ENCODE measurements at places on chromosomes 3 and 15.
A peak's percentile ranks its signal among the peaks of the same experiment; 100 is the strongest.

DNA sequence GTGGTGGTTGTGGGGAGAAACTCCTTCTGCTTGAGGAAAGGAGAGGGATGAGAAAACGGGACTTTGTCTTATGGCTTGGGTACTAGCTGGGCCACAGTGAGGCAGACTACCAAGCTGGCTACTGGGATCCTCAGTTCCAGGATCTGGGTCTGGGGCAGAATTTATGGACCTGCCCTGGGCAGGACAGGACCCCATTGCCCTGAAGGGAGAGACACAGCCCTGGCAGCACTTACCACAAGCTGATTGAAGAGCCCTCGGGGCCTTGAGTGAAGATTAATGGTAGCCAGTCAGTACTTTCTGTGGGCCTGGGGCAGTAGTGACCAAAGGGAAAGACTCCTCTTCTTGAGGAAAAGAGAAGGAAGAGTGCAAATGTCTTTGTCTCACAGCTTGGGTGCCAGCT, 799.7 kb downstream of the SI start:
- no peak for DNase-seq

GRCh38 chr15:69666441-69666882, 213.8 kb downstream of the RPLP1 start:
- DNase-seq = no peak

DNA sequence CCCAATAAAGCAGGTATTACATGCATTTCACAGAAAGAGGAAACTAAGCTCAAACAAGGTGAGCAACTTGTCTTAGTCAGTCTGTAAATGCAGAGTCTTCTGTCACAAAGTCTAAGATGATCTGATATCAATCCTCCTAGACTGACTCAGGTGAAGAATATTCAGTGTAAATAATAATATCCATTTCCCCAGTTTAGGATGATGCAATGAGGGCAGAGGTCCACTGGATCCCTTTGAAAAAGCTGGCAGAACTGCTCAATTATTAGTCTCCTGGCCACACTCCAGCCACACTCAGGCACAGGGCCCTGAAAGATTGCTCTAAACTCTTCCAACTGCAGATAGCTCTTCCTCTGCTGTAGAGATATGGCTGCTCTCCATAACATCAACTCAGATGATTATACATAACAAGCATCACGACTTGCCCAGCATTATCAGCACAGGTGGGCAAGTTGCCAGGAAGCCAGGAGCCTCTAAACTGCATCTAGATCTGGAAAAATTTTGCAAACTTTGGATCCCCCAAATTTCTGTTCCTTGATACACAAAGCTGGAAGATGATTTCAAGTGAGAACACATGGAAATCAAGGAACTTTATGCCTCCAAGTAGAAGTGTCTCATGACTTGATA, 129.8 kb upstream of the CPNE4 start:
- DNase-seq = no peak

DNA sequence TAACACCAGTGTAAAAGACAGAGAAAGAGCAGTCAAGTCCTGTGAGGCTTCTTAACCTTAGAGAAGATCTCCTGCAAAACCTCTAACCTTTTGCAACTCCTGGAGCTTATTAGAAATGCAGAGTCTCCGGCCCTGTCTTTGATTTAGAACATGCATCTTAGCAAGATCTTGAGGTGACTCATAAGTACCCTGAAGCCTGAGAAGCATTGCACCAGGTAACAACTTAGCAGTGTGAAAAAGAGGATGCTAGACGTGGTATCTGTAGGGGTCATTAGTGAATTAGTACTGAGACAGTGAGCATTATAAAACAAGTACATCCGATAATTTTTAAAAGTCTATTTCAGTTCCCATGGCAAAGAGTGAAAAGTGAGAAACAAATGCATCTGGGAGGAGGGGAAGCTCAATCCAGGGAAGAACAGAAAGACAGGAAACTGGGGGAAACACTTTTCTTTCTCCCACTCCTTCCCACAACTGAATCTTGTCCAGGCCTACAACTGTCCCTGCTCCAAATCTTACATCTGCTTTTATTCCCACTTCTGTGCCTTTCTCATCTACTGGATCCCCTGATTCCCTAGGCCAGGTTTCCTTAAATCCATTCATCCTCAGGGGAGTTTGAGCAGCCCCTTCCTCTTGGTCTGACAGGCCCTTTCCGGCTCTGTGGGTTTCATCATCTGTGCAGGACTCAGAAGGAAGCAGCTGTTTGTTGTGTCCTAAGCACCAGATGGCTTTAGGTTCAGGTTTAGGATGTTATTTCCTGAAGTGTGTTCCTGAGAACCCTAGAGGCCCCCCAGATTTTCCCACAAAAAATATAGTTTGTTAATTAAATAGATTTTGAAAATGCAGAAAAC, 128.1 kb upstream of the IL12A start:
- no peak for DNase-seq

GRCh38 chr3:123006609-123007008, 21.0 kb downstream of the SEMA5B start:
- DNase-seq = no peak

- no peak for DNase-seq
Measured at GRCh38 chr3:23944007-23944783, 891 bp upstream of the NR1D2 start.

GRCh38 chr15:58306591-58307312, 125.0 kb upstream of the LIPC start:
- no peak for DNase-seq

DNA sequence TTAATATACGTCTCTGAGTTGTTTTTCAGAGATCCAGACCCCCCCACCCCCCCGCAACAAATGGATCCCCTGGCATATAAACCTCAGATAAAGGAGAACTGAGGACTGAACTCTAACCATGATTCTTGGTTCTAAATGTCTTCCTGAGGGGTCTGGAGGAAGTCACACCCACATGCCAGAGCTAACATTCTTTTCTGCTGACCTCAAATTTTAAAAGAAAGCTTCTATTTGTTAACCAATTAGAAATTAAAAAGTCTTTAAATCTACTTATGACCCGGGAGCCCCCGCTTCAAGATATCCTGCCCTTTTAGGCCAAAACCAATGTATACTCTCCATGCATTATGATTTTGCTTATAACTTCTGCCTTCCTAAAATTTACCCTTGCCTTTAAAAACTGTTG, 188.3 kb downstream of the ECT2 start:
- DNase-seq = no peak

- DNase-seq = no peak
Measured at GRCh38 chr3:18900994-18901393, 247.3 kb upstream of the KCNH8 start.

- no peak for DNase-seq
Measured at GRCh38 chr3:37054370-37054769, 61.1 kb downstream of the MLH1 start.

- no peak for DNase-seq
Measured at GRCh38 chr3:122257644-122258364, 67.2 kb upstream of the CSTA start.

- no peak for DNase-seq
Measured at GRCh38 chr3:108804437-108804836, 18.1 kb upstream of the TRAT1 start.

GRCh38 chr3:61008153-61008997, 242.9 kb downstream of the FHIT start:
- DNase-seq = no peak

GRCh38 chr15:59687836-59688235, 1.3 kb downstream of the BNIP2 start:
- DNase-seq = no peak

- peak; percentile 83 for DNase-seq
Measured at GRCh38 chr3:39288300-39288808, 8.5 kb upstream of the CX3CR1 start.

- DNase-seq = no peak
Measured at GRCh38 chr15:48964898-48965297, 1.2 kb upstream of the SHC4 start.

DNA sequence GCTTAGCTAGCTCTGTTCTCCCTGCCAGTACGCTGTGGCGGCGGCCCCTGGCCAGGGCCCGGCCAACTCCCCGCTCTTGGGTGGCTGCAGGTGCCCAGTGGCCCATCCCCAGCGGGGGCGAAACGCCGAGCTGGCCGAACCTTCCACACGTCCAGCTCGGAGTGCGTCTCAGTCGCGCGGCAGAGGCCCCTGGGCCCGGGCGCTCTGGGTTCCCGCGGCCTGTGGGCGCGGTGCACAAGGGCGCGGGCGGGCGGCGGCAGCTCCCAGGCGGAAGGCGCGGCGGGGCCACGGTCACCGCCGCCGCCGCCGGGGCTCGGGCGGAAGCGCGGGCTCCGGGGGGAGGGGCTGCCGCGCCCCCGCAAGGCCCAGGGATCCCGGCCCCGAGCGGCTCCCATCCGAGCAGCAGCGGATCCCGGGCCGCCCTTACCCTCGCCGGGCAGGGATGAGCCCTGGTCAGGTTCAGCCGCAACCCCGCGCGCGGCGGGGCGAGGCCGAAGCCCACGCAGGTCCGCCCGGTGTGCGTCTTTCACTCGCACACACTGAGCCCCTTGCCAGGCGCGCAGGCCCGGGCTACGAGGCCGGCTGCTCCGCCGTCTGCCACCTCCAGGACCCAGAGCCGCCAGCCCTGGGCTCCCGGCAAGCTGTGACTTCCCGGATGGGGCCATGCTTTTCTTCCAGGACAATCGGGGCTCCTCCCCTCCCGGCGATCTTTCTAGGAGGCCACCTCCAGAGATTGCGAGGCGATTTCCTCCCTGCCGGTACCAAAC, 54.2 kb downstream of the CCDC54 start:
- peak; percentile 81 for DNase-seq

- DNase-seq = no peak
Measured at GRCh38 chr3:134614955-134615354, 35.9 kb downstream of the KY start.

GRCh38 chr3:188649521-188649920, 495.6 kb downstream of the LPP start:
- no peak for DNase-seq

- DNase-seq = no peak
Measured at GRCh38 chr15:30872341-30872748, 31.4 kb upstream of the FAN1 start.

DNA sequence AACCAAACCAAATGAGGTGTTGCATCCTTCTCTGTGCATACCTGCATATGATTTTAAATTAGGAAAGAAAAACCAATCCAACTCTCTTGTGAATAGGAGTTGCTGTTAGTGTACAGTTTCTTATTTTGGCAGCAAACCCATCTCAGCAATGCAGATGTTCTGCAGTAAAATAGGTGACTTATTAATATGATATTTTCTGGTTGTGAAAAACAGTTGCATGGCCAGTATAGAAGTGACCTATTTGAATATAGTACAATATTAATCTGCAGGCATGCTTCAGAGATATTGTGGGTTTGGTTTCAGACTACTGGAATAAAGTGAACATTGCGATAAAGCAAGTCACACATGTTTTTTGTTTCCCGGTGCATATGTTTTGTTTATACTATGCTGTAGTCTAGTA, 42.2 kb downstream of the AKAP13 start:
- no peak for DNase-seq

GRCh38 chr3:52021489-52022268, 26.0 kb upstream of the RPL29 start:
- DNase-seq = no peak

DNA sequence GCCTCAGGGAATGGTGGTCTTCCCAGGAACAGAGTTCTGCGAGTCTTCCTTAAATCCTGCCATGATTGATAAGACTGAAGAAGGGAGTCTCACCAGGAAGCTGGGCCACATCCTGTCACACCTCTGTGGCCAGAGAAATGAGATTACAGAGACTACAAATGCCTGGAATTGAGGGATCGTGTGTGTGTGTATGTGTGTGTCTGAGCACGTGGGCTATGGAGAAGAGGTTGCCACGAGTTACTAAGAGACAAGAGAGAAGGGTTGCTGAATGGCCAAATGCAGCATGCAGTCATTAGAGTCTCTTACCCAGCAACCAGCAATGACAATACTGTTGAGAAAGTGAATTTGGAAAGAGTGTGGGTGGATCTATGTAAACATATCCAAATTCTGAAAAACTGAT, 443.1 kb downstream of the MFSD1 start:
- DNase-seq = no peak

- no peak for DNase-seq
Measured at GRCh38 chr3:41716471-41716870, 245.4 kb downstream of the ULK4 start.

GRCh38 chr3:69368129-69368741, 17.7 kb downstream of the FRMD4B start:
- no peak for DNase-seq

DNA sequence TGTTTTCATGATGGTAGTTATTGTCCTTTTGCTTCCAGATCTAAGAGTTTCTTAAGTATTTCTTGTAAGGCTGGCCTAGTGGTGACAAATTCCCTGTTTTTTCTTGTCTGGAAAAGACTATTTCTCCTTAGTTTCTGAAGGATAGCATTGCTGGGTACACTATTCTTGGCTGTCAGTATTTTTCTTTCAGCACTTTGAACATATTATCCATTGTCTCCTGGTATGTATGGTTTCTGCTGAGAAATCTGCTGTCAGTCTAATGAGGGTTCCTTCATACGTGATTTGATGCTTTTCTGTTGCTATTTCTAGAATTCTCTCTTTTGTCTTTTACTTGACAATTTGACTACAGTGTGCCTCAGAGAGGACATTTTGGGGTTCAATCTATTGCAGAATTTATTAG, 134.3 kb downstream of the CGGBP1 start:
- DNase-seq = no peak
